Uterus (tissue), 4 donors: ENCODE measurements at places on chromosomes 12 and 14. TPM values are rescaled to one million over a fixed set of nuclear protein-coding genes. Genes with fewer than 3 reads are reported as not detected.

The B4GALNT3 gene
- 29.2 TPM for total RNA-seq

DNA sequence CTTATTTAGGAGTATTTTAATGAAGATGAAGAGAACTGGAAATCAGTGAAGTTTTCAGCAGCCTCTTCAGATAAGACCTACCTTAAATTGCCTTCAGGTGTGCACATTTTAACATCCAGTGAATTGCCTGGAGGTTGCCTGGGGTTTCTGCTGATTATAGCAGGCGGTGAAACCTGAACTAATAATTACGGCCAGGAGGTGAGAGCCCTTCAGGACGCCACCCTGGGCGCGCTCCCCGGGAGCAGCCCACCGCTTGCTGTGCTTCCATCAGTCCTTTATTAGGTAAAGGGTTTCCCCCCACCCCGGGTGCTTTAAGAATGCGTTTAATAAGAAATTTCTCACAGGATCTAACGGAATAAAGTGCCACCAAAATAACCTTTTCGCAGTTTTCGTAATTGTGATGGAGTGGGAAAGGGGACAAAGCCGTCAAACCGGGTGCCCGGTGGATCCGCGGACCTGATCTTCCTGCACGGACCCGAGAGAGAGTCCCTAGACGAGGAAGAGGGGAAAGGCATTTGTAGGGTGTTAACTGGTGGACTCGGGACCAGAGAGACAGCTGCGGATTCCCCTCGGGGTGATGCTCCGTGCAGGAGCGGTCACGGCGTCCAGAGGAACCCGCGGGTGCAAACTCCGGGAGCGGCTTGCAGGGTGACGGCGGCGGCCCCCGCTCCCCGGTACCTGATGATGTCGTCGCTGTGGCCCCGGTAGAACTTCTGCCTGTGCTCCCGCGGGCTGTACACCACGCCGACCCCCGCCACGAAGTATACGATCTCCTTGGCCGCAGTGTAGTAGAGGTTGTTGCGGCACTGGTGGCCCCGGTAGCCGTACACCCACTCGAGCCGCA, 902 bp downstream of the EML5 start:
- DNase-seq, result peak; percentile 17
- H3K27ac ChIP-seq, result peak overlapping the region; percentile 85
- H3K27me3 ChIP-seq, result no peaks in the 10 kb centered on the region
- H3K36me3 ChIP-seq, result no peaks in the 10 kb centered on the region

- no peak for DNase-seq
- H3K27ac ChIP-seq, result no peak overlapping the region
- no peak overlapping the region for H3K4me3 ChIP-seq
- H3K36me3 ChIP-seq, result no peaks in the 10 kb centered on the region
- H3K4me1 ChIP-seq, result no peaks in the 10 kb centered on the region
- no peaks in the 10 kb centered on the region for H3K27me3 ChIP-seq
Measured at GRCh38 chr12:24175284-24175683, 225.8 kb upstream of the SOX5 start.

DNA sequence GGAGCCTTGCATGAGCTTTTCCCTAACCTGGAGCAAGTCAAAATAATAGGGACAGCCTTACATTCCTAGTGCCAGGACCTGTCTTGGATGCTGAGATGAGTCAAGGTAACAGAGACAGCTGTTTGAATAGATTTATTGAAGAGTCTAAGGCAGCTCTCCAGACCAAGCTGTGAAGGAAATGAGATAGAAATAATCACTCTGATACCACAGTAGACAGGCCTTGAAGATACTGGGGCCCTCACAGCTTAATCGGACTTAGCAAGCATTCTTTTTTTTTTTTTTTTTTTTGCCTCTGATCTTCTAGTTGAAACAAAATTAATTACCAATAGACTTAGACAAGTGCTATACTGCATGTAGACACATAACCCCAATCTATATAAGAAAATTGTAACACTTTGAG, 3.1 kb upstream of the RNASE9 start:
- no peaks in the 10 kb centered on the region for H3K27me3 ChIP-seq
- H3K27ac ChIP-seq, result no peak overlapping the region
- H3K4me3 ChIP-seq, result no peak overlapping the region
- H3K36me3 ChIP-seq, result no peaks in the 10 kb centered on the region

DNA sequence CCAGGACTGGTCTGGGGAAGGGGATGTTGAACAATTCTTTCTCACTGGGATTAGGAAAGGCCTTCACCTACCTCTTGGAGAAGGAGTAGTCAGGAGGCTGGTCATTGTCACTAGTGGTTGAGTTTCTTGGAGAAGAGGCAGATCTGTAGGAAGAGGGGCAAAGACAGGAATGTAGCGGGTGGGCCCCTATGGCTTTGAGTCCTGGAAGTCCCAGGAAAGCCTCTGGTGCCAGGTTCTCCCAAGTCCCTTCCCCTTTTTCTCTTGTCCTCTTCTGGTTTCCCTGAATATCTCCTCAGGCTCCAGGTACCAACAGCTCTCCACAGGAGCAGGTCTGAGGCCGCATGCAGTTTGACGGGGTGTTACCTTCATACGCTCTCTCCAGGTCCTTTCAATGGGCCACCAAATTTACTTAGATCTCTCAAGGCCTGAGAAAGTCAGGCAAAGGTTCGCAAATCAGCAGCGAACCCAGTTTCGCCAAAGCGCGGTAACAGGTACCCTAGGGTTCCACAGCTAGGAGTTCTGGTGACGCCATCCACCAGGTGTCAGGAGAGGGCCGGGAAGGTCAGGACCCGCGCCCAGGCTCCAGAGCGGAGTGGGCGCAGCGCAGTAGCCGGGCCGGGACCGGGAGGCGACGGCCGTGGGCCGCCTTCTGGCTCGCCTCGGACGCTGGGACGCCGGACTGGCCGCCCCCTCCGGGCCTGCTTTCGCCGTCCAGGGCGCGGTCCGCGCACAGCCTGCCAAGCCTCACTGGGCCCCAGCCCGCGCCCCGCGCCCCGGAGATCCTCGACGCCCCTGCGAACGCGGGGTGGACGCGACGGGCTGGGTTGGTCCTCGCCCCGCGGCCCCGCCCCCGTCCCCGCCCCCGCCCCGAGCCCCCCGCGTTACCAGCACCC, 795 bp downstream of the SMAGP start:
- no peaks in the 10 kb centered on the region for H3K36me3 ChIP-seq
- peak overlapping the region; percentile 54 for H3K27ac ChIP-seq
- peak overlapping the region; percentile 38 for H3K4me3 ChIP-seq

The KRT75 gene
- not detected for total RNA-seq

- no peaks in the 10 kb centered on the region for H3K4me1 ChIP-seq
- no peak overlapping the region for H3K27ac ChIP-seq
- no peak for DNase-seq
Measured at GRCh38 chr14:104624939-104625338, 20.4 kb upstream of the TMEM179 start.

The SLCO1A2 gene
- total RNA-seq, result not detected
